ENCODE measurements at places on chromosomes 2 and 18.

- no peak for DNase-seq
Measured at GRCh38 chr2:145666552-145666951, 1146.6 kb upstream of the ZEB2 start.

GRCh38 chr2:190628591-190629319 lies 20.1 kb upstream of the NAB1 start:
- DNase-seq: no peak

- DNase-seq: no peak
Measured at GRCh38 chr2:23693606-23693951, 233.3 kb downstream of the ATAD2B start.

- no peak for DNase-seq
Measured at GRCh38 chr2:134123332-134123731, 130.5 kb upstream of the MGAT5 start.

DNA sequence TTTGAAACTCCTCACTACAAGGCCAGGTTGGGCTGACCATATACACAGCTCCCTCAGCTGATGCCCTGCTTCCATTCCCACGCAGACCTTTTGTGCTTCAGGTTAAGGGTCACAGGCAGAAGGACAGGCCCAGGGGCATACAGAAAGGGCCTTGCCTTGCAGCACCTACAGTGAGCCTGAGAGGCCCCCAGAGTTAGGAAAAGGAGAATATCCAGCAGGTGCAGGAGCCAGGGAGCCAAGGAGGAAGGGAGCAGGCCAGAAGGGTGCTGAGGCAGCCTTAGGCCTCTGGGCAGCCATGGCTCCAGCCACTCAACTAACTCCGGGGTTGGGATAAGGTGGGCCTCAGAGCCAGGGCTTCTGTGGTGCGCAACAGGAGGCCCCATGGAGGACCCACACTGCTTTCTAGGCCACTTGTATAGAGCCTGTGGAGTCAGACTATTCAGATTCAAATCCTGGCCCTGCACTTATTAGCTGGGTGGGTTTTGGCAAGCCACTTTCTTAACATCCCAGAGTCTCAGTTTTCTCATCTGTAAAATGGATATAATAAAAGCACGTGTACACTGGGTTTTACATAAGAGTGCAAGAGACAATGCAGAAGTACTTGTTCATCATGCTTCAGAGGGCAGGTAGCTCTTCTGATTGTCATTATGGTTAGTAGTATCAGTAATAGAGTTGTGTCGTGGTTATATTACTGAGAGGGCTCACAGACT lies 214.6 kb upstream of the HAAO start:
- DNase-seq: no peak

DNA sequence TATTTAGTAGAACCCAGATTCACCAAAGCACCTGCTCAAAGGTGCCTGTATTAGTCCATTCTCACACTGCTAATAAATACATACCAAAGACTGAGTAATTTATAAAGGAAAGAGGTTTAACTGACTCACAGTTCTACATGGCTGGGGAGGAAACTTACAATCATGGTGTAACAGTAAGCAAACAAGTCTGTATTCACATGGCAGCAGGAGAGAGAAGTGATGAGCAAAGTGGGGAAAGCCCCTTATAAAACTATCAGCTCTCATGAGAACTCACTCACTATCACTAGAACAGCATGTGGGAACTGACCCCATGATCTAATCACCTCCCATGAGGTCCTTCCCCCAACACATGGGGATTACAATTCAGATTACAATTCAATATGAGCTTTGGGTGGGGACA lies 28.0 kb upstream of the DDX18 start:
- DNase-seq: no peak

DNA sequence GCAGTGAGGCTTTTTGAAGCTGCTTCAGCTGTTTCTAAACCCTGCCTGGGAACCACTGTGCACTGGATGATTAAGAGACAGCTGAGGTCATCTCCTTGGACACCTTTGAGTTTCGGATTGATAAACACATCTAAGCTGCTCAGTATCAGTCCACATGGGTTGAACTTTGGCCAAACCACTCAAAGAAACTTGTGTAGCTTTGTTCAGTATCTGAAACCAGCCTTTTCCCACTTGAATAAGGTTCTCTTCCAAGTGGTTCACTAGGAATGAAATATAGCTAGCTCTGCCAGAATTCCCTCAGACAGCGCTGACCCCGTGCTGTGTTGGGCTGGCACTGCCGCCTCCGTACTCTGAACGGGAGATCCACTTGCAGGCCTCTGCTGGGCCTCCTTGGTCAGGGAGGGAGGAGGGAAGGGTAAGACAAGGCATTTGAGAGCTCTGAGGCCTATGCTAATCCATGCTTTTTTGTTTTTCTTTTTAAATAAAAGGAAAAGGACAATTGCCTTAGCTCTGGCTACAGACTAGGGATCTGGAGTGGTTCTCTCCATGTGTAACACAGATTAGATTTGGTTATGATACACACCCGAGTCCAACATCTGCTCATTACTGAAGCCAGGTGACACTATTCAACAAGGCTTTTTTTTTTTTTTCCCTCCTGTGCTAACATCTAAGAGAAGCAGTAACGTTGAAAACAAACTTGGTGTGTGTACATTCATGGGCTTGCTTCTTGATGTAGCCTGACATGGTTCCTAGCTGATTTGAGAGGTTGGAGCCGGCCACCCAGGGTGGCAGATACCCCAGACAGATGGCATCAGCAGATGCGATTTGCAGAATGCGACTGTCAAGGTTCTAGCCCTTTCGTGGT lies 67.7 kb downstream of the NCK2 start:
- DNase-seq: no peak

GRCh38 chr2:134461511-134461910 lies 207.6 kb downstream of the MGAT5 start:
- DNase-seq: no peak

- no peak for DNase-seq
Measured at GRCh38 chr18:11392980-11393885, 216.2 kb upstream of the SLC35G4 start.

- no peak for DNase-seq
Measured at GRCh38 chr2:102069311-102069974, 73.1 kb upstream of the IL1R1 start.

DNA sequence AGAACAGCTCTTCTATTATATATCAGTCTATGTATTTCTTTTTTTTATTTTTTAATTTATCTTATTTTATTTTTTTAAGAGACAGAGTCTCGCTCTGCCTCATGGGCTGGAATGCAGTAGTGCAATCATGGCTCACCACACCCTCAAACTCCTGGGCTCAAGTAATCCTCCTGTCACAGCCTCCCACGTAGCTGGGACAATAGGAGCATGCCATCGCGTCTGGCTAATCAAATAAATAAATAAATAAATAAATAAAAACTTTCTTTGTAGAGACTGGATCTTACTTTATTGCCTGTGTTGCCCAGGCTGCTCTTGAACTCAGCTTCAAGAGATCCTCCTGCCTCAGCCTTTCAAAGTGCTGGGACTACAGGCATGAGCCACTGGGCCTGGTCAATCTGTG lies 117.0 kb downstream of the RBMS1 start:
- DNase-seq: no peak

DNA sequence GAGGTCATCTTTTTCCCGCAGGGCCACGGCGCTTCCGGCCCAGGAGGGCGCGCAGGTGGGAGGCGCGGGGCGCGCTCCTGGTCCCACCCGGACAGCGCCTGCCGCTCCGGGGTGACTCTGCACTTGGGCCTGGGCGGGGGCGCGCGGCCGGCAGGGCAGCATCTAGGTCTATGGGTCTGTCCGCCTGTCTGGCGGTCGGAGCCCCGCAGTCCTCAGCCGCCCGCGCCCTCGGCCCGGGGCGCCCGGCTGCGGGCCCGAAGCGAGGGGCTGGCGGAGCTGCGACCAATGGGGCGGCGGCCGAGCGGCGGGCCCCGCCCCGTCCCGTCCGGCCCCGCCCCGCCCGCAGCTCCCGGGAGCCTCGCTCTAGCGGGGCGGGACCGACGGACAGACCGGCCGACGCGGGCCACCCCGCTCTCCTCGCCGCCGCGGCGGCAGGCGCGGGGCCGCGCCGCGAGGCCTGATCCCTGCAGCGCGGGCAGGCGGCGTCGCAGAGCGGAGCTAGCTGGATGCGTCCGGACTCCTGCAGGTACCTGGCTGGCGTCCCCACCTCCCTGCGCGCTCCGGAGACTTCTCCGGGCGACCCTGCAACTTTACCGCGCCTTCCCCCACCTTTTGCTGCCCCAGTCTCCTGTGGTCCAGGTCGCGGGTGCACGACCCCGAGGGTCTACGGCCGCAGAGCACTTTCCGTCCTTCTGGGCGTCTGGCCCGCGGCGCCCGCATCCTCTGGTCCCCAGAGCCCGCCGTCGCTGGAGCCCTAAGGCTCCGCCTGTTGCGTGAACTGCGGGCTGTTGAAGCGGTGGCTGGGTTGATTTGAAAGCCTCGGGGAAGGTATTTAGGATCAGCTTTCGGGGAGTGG lies at the start of gene KCNS3:
Gene KCNS3 (plus strand): TSS at position 387 of the 856 bp plus-strand sequence. CDS start 52,342 bp downstream, outside the sequence.
- peak; percentile 8 for DNase-seq

DNA sequence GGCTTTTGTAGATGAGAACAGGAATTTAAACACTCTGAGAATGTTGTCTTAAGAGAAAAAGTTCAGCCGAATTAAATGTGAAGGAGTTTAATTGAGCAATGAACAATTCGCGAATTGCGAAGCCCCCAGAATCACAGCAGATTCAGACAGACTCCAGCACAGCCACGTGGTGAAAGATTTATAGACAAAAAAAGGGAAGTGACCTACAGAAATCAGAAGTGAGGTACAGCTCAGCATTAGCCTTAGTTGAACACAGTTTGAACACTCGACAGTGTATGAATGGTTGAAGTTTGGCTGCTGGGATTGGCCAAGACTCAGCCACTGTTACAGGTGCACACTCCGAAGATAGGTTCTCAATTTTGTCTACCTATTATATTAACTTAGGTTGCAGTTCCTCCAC lies 264.0 kb upstream of the CHST9 start:
- no peak for DNase-seq

DNA sequence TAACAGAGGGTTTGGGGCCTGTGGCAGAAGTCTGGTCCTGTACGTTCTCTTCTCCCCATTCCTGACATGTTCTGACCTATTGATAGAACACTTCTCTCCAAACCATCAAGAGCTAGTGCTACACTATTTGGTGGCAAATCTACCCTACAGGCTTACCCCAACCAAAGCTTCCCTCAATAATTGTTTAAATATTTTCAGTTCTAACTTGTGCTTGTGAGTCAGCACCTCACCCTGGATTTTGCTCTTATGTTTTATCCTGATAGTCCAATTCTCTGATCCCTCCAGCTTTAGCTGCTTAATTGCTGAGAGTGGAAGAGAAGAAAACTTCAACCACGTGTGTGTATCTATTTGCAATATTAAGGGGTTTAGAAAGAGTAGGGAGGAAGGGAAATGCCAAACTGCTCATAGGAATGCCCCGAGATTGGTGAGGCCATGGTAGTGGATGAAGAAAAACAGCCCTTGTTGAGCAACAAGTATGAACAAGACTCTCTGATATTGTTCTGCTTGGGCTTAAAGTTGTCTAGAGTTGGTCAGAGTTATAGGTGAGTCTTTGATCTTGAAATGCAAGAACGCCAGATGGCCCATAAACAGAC lies 67.8 kb upstream of the PARD3B start:
- no peak for DNase-seq

Data from activated CD4-positive, alpha-beta T cell treated with anti-CD3 and anti-CD28 coated beads, Interleukin-2, amount 50 U/mL, for 48 hours (primary cell).